ENCODE measurements at places on chromosomes 1 and 21. TPM values are rescaled to one million over a fixed set of nuclear protein-coding genes. Genes with fewer than 3 reads are reported as not detected.
A peak's percentile ranks its signal among the peaks of the same experiment; 100 is the strongest.

DNA sequence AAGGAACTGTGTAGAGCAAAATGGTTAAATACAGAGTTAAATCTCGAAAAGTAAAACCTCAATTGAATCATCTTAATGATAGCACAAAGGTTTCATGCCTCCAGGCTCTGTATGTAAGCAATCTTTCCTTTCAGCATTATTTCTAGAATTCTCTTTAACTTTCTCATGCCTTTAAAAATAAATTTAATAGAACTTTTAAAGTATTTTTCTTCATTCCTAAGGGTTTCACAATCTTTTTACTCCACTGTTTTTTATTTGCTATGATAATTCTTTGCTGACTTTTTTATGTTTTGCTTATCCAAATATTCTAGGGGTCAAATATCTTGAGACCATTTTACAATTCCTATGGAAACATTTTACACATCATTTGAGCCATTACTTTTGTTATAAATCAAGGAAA is 288.0 kb downstream of the BACH1 start:
- peaks cover 1% of the 10 kb centered on the region for H3K36me3 ChIP-seq
- peaks cover 2% of the 10 kb centered on the region for H3K27me3 ChIP-seq
- H3K27ac ChIP-seq = peak overlapping the region; percentile 65
- no peak for DNase-seq

FNDC5 gene
- 162 TPM for total RNA-seq

DNA sequence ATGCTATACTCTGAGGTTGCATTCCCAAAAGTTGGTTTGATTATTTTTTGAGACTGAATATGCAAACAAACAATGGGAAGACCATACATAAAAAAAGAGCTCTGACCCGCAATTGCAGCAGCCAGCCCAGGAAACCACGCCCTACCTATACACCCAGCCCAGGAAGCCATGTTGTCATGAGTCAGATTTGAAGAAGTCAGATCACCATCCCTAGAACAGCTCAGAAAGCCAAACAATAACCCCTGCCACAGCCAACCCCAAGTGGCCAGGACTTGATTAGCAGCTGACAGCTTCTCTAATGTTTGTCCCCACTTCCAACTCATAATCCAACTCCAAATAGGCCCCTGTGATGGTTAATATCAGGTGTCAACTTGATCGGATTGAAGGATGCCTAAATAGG is 621.9 kb downstream of the NPHP4 start:
- DNase-seq = no peak
- H3K27me3 ChIP-seq = peaks cover 13% of the 10 kb centered on the region
- H3K36me3 ChIP-seq = no peaks in the 10 kb centered on the region
- no peaks in the 10 kb centered on the region for H3K4me1 ChIP-seq

DNA sequence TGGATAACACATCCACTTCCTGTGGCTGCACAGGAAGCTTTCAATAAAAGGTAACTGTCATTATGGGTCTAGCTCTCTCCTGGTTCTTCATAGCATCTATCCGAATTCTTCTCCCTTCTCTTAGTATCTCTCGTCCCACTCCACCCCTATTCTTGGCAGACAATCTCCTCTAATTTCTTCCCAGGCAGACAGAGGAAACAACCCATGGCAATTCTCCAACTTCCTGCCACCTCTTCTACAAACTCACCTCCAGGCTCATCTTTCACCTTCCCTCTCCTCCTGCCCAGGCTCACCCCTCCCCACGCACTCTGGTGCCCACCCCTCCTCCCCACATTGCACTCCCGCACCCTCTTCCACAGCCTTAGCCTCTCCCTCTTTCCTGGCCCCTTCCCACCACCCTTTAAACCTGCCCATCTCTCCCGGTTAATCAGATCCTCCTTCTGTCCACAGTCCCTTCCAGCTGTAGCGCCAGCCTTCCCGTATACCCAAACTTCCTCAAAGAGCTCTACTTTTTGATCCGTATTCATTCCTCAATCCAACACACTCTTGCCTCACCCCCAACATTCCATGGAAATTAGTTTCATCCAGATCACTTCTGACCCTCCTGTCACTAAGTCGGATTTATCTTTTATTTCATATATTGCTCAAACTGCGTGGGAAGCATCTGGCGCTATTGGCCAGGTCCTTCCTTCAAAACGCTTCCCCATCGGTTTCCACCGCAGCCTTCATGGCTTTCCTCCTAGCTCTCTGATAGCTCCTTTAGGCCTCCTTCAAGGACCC is 25.9 kb downstream of the SHISA4 start:
- H3K4me1 ChIP-seq = peaks cover 39% of the 10 kb centered on the region
- DNase-seq = no peak
- H3K4me3 ChIP-seq = no peak overlapping the region
- H3K27ac ChIP-seq = peak overlapping the region; percentile 11
- no peaks in the 10 kb centered on the region for H3K36me3 ChIP-seq

IFNLR1 gene
- 13.0 TPM for total RNA-seq
